Stimulated activated CD8-positive, alpha-beta memory T cell treated with anti-CD3 and anti-CD28 coated beads, Interleukin-7, amount 100 ng/mL, for 4 hours (primary cell): ENCODE measurements at places on chromosomes 7 and 10.
A peak's percentile ranks its signal among the peaks of the same experiment; 100 is the strongest.

- no peak for DNase-seq
These were observed 92.4 kb downstream of the WDFY4 start for GRCh38 chr10:48777110-48777509.

DNA sequence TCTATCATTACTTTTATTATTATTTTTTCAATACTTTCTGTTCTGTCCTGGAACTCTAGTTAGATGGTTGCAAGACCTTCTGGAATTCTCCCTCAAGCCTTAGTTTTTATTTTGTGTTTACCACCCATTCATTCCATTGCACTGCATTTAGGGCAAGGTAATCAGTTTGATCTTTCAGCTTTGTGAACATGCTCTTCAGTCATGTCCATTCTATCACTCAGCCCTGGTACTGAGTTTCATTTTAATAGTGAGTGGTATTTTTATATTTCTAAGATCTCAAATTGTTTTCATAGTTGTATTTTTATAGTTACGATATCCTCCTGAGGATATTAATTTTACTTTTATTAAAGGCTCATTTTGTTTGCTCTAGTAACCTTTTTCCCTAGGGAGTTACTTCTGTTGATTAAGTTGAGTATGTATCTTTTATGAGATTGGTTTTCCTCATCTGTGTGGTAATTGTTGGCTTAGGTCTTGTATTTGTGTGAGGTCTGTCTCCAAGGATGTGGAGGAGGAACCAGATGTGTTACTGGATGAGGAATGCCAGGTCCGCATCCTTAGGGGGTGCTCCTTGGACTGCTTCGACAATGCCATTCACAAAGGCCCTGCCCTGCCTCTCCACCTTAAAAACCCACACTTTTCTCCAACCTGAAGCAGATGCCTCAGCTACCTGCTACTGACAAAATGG is 46.7 kb upstream of the RAB18 start:
- no peak for DNase-seq

DNA sequence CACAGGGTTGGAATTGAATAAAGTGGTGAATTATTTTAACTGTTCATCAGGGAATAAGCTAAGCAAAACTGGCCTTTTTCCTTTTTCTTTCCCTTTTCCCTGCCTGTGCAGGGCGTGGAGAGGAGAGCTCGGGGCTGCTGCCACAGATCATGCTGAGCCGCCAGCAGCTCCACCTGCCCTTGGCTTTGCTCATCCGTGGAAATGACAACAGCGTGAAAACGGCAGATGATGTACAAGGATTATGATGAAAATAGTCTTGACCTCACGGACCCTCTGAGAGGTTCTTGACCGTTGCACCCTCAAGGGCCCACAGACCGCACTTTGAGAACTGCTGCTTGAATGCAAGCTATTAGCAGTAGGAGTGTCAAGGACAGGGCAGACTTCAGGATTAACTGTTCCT is 10.6 kb downstream of the PPP2R2D start:
- no peak for DNase-seq

GRCh38 chr10:96616961-96617360 is 30.1 kb upstream of the TM9SF3 start:
- no peak for DNase-seq

DNA sequence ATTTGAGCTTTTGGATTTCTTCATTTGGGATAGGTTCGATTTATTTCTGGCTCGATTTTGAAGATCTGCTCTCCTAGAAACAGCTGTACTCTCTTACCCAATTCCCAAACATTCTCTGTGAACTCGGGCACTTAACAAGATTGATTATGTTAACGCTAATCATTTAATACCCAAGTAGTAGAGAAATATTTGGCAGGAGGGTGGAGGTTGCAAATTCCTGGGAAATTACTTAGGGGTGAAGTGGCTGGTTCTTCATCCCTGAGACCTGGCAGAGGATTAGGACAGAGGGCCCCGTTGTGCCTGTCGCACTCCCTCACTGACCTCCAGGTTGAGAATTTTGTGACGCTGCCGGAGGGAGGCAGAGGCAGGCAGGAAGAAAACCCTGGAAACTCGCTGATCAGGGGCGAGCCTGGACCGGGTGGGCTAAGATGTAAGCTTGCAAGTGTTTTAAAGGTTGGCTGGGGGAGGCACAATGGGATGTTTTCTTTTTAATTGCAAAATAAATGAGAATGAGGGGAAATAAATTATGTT is 182.6 kb downstream of the TCF7L2 start:
- DNase-seq, result no peak

DNA sequence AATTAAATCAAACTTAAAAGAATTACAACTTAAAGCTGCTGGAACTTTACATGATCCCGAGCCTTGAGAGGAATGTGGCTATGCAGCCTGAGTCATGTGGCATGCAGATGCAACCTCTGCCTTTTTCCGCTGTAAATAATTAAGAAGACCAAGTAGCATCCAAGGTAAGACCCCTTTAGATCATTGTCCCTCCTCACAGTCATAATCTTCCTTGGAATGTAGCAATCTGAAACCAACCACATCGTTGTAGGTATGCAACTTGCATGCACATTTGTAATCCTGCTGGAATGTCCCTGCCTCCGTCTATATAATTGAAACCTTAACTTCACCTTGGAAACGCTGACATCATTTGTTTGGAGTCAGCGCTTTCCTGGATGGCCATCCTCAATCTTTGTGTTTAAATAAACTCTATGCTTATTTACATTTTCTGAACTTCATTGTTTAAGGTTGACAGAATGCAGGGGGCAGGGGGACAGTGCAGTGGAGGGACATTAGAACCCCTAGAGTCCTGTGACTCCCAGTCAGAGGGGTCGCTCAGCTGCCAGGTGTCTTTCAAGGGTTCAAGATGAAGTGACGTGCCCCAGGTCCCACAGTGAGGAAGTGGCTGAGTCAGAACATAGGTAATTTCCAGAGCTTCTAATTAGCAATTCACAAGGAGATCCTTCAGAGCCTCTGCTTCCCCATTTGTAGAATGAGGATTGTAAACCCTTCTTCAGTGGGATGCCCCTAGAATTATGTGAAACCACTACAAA is 110.7 kb downstream of the RALA start:
- DNase-seq, result peak; percentile 7
